ENCODE measurements at places on chromosomes 7 and 10. TPM values are rescaled to one million over a fixed set of nuclear protein-coding genes. Genes with fewer than 3 reads are reported as not detected.

DNA sequence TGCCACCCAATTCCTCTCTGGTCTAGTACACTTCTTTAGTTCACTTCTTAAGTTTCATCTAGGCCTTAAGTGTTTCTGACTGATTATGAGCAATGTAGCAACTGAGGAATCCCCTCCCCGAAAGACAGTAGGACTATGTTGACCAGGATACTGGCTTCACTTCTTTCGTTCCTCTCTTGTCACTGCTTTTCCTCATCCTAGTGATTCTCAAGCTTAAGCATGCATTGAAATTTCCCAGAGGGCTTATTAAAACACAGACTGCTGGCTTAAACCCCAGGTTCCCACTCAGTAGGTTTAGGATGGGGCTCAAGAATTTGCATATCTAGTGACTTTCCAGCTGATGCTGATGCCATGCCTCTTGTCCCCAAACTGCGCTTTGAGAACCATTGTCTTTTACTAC is 164.6 kb upstream of the WNT16 start:
- no peaks in the 10 kb centered on the region for H3K36me3 ChIP-seq
- no peaks in the 10 kb centered on the region for H3K27me3 ChIP-seq
- no peak overlapping the region for H3K4me3 ChIP-seq
- DNase-seq: no peak

GRCh38 chr7:126931581-126931980 is 321.2 kb downstream of the GRM8 start:
- H3K4me3 ChIP-seq: no peak overlapping the region
- H3K27me3 ChIP-seq: no peaks in the 10 kb centered on the region
- no peak overlapping the region for H3K27ac ChIP-seq
- no peak for DNase-seq
- H3K4me1 ChIP-seq: no peaks in the 10 kb centered on the region

GRCh38 chr10:44261296-44261695 is 123.6 kb downstream of the CXCL12 start:
- H3K4me1 ChIP-seq: no peaks in the 10 kb centered on the region
- no peaks in the 10 kb centered on the region for H3K27me3 ChIP-seq
- no peak overlapping the region for H3K4me3 ChIP-seq
- no peak overlapping the region for H3K27ac ChIP-seq
- DNase-seq: no peak

DNA sequence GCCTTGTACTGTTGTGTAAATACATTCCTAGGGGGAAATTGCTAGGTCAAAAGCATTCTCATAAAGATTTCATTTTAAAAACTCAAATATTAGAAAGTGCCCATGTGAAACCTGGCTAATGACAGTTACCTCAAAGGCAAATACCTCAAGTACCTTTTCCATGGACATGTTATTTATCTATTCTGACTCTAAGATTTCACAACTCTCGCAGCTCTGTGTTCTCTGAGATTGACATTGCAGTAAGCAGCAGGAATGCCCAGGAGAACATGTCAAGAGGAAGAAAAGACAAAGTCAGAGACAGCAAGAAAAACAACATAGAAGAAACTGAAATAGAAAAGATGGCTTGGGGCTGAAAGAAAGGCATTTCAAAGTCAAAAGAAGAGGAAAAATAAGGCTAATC is 187.4 kb downstream of the CYP26A1 start:
- no peaks in the 10 kb centered on the region for H3K36me3 ChIP-seq
- no peak overlapping the region for H3K4me3 ChIP-seq
- no peaks in the 10 kb centered on the region for H3K4me1 ChIP-seq
- H3K27ac ChIP-seq: no peak overlapping the region
- no peak for DNase-seq
- no peaks in the 10 kb centered on the region for H3K27me3 ChIP-seq

Gene PNLIPRP3
- total RNA-seq: 0.20 TPM

GRCh38 chr7:22937946-22938345 is 76.0 kb downstream of the HYCC1 start:
- no peak overlapping the region for H3K4me3 ChIP-seq
- no peak for DNase-seq
- no peaks in the 10 kb centered on the region for H3K36me3 ChIP-seq
- H3K27me3 ChIP-seq: no peaks in the 10 kb centered on the region

GRCh38 chr7:1535701-1536454 is 5.4 kb downstream of the MAFK start:
- no peaks in the 10 kb centered on the region for H3K27me3 ChIP-seq
- peaks cover 49% of the 10 kb centered on the region for H3K4me1 ChIP-seq
- no peak for DNase-seq
- no peak overlapping the region for H3K4me3 ChIP-seq

GRCh38 chr10:80274396-80275134 is 14.9 kb downstream of the MAT1A start:
- DNase-seq: no peak
- no peaks in the 10 kb centered on the region for H3K36me3 ChIP-seq
- no peak overlapping the region for H3K27ac ChIP-seq
- no peak overlapping the region for H3K4me3 ChIP-seq
- H3K4me1 ChIP-seq: no peaks in the 10 kb centered on the region

GRCh38 chr10:22570733-22571430 is 143.5 kb downstream of the PIP4K2A start:
- no peak overlapping the region for H3K27ac ChIP-seq
- H3K36me3 ChIP-seq: peaks cover 38% of the 10 kb centered on the region
- no peak overlapping the region for H3K4me3 ChIP-seq
- H3K4me1 ChIP-seq: no peaks in the 10 kb centered on the region
- no peaks in the 10 kb centered on the region for H3K27me3 ChIP-seq
